ENCODE measurements at places on chromosomes 13 and 19.
A peak's percentile ranks its signal among the peaks of the same experiment; 100 is the strongest.

- no peaks in the 10 kb centered on the region for H3K36me3 ChIP-seq
- no peak for DNase-seq
- H3K4me3 ChIP-seq: no peak overlapping the region
- no peak overlapping the region for H3K27ac ChIP-seq
- no peaks in the 10 kb centered on the region for H3K27me3 ChIP-seq
- peaks cover 13% of the 10 kb centered on the region for H3K4me1 ChIP-seq
Observed at GRCh38 chr19:7840629-7841028, 10.6 kb downstream of the EVI5L start.

- H3K36me3 ChIP-seq: no peaks in the 10 kb centered on the region
- no peaks in the 10 kb centered on the region for H3K4me1 ChIP-seq
- no peak overlapping the region for H3K27ac ChIP-seq
Observed at GRCh38 chr13:66803013-66803807, 426.9 kb downstream of the PCDH9 start.

GRCh38 chr19:2212861-2213711, 23.0 kb downstream of the PLEKHJ1 start:
- no peak for DNase-seq
- H3K36me3 ChIP-seq: peaks cover 71% of the 10 kb centered on the region
- no peaks in the 10 kb centered on the region for H3K27me3 ChIP-seq
- H3K4me1 ChIP-seq: no peaks in the 10 kb centered on the region
- no peak overlapping the region for H3K27ac ChIP-seq

DNA sequence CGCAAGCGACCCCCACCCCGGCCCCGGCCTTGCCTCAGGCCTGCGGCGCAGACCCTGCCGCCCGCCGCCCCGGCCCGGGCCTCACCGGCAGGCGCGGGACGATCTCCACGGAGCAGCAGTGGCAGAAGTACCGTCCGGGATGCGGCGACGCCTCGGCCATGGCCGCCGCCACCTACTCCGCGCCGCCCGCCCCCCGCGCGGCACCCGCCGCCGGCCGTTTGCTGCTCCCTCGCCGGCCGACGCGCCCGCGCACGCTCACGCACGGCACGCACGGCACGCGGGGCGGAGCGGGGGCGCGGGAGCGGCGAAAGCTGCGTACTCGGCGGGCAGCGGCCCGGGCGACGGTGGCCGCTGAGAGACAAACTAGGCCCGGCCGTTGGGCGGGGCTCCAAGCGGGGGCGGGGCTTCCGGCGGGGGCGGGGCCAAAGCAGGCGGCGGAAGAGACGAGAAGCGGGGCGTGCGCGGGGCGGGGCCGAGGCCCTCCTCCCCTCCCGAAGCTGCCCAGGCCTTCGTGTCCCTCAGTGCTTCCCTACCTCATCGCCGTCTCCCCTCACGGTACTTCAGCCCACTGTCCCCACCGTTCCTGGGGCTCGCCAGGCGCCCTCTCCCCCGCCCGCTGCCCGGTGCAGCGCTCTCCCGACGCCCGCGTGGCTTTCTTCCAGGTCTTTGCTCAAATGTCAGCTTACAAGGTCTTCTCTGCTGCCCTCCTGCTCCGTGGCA, at the start of gene RNF126:
Gene RNF126, minus strand, starts transcription at position 253 of the 720 bp plus-strand sequence. Its CDS starts 93 bp downstream, at position 160.
- DNase-seq: no peak
- peaks cover 20% of the 10 kb centered on the region for H3K36me3 ChIP-seq
- H3K4me1 ChIP-seq: peaks cover 18% of the 10 kb centered on the region

- no peak overlapping the region for H3K27ac ChIP-seq
- H3K36me3 ChIP-seq: no peaks in the 10 kb centered on the region
- H3K4me3 ChIP-seq: no peak overlapping the region
- no peak for DNase-seq
- no peaks in the 10 kb centered on the region for H3K4me1 ChIP-seq
Observed at GRCh38 chr13:96086736-96087135, 3.2 kb upstream of the HS6ST3 start.

DNA sequence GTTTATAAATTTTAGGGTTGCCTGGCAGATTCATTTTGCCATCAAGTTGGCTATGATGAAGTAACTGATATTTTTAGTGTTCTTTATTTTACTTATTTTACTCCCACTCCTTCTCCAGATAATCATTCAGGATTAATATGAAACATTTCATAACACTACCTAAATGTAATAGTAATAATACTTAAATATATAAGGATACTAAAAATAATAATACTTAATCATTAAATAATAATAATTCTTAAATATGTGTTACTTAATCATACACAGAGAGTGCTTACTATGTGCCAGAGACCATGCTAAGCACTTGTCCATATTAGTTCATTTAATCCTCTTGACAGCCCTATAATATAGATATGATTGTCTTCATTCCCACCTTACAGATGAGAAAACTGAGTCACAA, 23.0 kb upstream of the OXGR1 start:
- H3K4me3 ChIP-seq: no peak overlapping the region
- DNase-seq: no peak
- no peaks in the 10 kb centered on the region for H3K36me3 ChIP-seq
- H3K4me1 ChIP-seq: no peaks in the 10 kb centered on the region

DNA sequence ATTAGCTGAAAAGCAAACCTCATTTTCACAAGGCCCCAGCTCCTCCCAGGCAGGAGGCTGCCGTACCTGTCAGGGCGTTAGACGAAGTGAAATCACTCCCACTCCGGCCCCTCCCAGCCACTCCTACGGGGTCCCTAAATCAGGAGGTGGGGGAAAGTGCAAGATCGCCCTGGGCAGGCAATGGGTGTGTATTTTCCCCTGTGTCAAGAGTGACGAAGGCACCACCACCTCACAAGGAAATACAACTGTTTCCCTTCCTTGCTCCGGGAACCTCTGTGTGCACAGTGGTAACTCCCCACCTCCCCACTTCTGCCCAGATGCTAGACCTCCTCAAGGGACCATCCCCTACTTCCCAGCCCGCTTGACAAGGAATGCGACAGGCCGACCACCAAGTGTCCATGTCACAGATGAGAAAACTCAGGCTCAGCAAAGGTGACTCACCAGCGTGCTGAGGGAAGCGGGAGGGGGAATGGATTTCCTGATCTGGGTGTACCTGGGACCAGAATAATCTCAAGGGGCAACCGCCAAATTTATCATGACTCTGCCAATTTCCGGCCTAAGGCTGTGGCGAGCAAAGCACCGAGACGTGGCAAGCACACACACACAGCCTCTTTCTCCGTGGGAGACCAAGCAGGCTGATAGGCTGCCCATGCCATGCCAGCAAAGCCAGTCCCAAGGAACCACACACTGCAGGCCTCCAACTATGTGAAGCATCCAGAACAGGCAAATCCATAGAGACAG, 7.3 kb downstream of the PPP6R1 start:
- no peaks in the 10 kb centered on the region for H3K27me3 ChIP-seq
- H3K36me3 ChIP-seq: peaks cover 20% of the 10 kb centered on the region
- no peak overlapping the region for H3K4me3 ChIP-seq
- no peak for DNase-seq

DNA sequence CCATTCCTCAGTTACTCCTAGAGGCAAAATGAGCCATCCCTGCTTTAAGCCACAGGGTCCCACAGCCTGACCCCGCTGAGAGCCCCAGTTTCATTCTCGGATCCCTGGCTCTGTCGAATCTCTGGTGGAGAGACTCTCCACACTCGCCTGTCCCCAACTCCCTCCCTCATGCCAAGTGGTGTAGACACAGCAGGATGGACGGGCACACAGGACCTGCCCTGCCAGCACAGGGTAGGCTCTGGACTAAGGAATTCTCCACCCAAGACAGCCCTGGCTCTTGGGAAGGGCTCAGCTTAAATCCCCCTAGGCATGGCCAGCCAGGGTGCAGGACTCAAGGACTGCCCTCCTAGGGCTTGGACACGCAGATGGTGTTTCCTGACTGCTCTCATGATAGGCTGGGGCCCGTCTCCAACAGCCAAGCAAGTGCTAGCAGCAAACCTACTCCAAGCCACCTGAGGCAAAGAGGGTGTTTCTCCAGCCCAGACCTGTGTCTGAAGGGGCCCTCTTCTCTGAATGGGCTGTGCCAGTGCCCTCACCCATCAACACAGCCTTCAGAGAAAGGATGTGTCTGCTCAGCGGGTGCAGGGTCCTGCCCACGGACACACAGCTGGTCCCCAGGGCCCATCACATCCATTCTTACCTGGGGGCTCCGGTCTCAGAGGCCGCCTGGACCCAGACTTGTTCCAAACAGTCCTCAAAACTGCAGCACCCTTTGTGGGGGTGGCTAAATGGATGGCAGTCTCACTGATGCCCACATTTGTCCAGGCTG, 65.3 kb downstream of the PEPD start:
- peak; percentile 33 for DNase-seq
- no peaks in the 10 kb centered on the region for H3K4me1 ChIP-seq
- H3K27ac ChIP-seq: no peak overlapping the region
- H3K36me3 ChIP-seq: no peaks in the 10 kb centered on the region
- H3K4me3 ChIP-seq: no peak overlapping the region
- no peaks in the 10 kb centered on the region for H3K27me3 ChIP-seq

DNA sequence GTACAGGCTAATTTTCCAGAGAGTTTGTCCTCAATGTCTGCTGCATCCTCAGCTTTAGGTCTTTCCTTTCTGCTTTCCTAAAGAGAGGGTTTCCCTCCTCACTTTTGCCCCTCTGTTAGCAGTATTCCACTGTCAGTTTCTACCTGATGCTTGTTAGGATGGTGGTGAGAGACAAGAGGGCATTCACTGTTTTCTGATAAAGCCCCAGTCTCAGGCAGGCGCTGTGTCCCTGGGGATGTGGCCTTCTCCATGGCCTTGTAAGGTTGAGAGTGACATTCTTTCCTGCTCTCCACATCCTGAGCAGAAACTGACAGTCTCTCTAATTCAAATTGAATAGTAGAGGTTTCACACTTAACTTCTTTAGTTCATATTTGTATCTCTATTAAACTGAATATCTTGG, 14.9 kb downstream of the C13orf42 start:
- no peaks in the 10 kb centered on the region for H3K4me1 ChIP-seq
- no peak overlapping the region for H3K4me3 ChIP-seq
- DNase-seq: no peak
- no peak overlapping the region for H3K27ac ChIP-seq
- H3K36me3 ChIP-seq: no peaks in the 10 kb centered on the region

GRCh38 chr13:111210091-111210490, 95.0 kb downstream of the ARHGEF7 start:
- H3K36me3 ChIP-seq: no peaks in the 10 kb centered on the region
- no peak overlapping the region for H3K4me3 ChIP-seq
- DNase-seq: no peak
- no peaks in the 10 kb centered on the region for H3K27me3 ChIP-seq

GRCh38 chr13:33487575-33488243, 202.2 kb upstream of the STARD13 start:
- H3K36me3 ChIP-seq: no peaks in the 10 kb centered on the region
- DNase-seq: no peak
- H3K4me3 ChIP-seq: no peak overlapping the region
- H3K27me3 ChIP-seq: no peaks in the 10 kb centered on the region
- H3K4me1 ChIP-seq: peaks cover 3% of the 10 kb centered on the region
- H3K27ac ChIP-seq: no peak overlapping the region

GRCh38 chr19:49570138-49570856, 10.1 kb downstream of the NOSIP start:
- no peak for DNase-seq
- H3K27ac ChIP-seq: no peak overlapping the region
- peaks cover 3% of the 10 kb centered on the region for H3K4me1 ChIP-seq
- no peaks in the 10 kb centered on the region for H3K27me3 ChIP-seq
- peaks cover 10% of the 10 kb centered on the region for H3K36me3 ChIP-seq

DNA sequence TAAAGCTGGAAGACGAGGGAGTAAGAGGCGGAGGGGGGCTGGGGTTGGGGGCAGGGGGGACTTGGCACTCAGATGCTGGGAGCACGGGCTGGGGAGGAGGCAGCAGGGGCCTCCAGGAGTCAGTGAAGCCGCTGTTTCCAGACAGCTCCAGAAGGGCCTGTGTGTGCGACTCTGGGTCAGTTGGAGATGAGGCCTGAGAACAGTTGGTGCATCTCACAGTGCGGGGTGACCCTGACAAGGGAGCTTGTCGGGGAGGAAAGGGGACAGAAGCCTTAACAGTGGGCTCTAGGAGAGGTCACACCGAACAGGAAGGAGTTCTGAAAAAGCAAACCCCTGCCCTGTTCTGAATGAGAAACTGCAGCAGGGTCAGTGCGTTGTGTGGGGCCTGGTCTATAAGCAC, 11.2 kb downstream of the NAXD start:
- peaks cover 58% of the 10 kb centered on the region for H3K36me3 ChIP-seq
- H3K27ac ChIP-seq: peak overlapping the region; percentile 5
- no peaks in the 10 kb centered on the region for H3K4me1 ChIP-seq
- H3K27me3 ChIP-seq: no peaks in the 10 kb centered on the region
- H3K4me3 ChIP-seq: no peak overlapping the region

GRCh38 chr13:74550039-74550438, 415.8 kb upstream of the KLF12 start:
- H3K4me3 ChIP-seq: no peak overlapping the region
- no peaks in the 10 kb centered on the region for H3K4me1 ChIP-seq
- no peaks in the 10 kb centered on the region for H3K36me3 ChIP-seq
- no peak for DNase-seq

DNA sequence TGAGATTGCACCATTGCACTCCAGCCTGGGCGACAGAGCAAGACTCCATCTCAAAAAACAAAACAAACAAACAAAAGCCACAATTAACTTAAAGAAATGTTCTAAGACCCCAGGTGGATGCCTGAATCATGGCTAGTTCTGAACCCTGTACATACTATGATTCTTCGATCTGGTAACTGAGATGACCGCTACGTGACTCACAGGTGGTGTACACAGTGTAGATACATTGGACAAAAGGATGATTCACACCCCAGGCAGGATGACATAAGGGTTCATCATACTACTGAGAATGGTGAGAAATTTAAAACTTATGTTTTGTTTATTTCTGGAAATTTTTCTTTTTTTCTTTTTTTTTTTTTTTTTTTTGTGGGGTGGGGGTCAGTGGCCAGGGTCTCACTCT, 6.5 kb downstream of the ZNF426 start:
- H3K27me3 ChIP-seq: no peaks in the 10 kb centered on the region
- no peak overlapping the region for H3K27ac ChIP-seq
- peaks cover 99% of the 10 kb centered on the region for H3K36me3 ChIP-seq
- H3K4me3 ChIP-seq: no peak overlapping the region
- no peak for DNase-seq

GRCh38 chr13:33076001-33076992, 60.1 kb downstream of the KL start:
- no peak overlapping the region for H3K4me3 ChIP-seq
- H3K27ac ChIP-seq: no peak overlapping the region
- no peaks in the 10 kb centered on the region for H3K36me3 ChIP-seq
- no peak for DNase-seq
- no peaks in the 10 kb centered on the region for H3K27me3 ChIP-seq
- peaks cover 6% of the 10 kb centered on the region for H3K4me1 ChIP-seq

- no peak overlapping the region for H3K27ac ChIP-seq
- no peaks in the 10 kb centered on the region for H3K27me3 ChIP-seq
- H3K4me1 ChIP-seq: peaks cover 6% of the 10 kb centered on the region
- no peak overlapping the region for H3K4me3 ChIP-seq
Observed at GRCh38 chr13:101700598-101700997, 248.1 kb downstream of the ITGBL1 start.

GRCh38 chr13:78306519-78307206, 296.7 kb downstream of the POU4F1 start:
- no peak overlapping the region for H3K27ac ChIP-seq
- no peaks in the 10 kb centered on the region for H3K4me1 ChIP-seq
- no peak for DNase-seq
- H3K36me3 ChIP-seq: no peaks in the 10 kb centered on the region
- H3K27me3 ChIP-seq: peaks cover 3% of the 10 kb centered on the region

- no peak overlapping the region for H3K4me3 ChIP-seq
- H3K27me3 ChIP-seq: no peaks in the 10 kb centered on the region
- H3K27ac ChIP-seq: no peak overlapping the region
Observed at GRCh38 chr19:45774765-45775164, 5.7 kb upstream of the SIX5 start.

- H3K27me3 ChIP-seq: no peaks in the 10 kb centered on the region
- no peak overlapping the region for H3K27ac ChIP-seq
- H3K4me3 ChIP-seq: no peak overlapping the region
- DNase-seq: no peak
Observed at GRCh38 chr13:56066321-56066720, 1074.4 kb upstream of the PRR20A start.
